ENCODE measurements at places on chromosomes 6 and 20. TPM values are rescaled to one million over a fixed set of nuclear protein-coding genes. Genes with fewer than 3 reads are reported as not detected.

DNA sequence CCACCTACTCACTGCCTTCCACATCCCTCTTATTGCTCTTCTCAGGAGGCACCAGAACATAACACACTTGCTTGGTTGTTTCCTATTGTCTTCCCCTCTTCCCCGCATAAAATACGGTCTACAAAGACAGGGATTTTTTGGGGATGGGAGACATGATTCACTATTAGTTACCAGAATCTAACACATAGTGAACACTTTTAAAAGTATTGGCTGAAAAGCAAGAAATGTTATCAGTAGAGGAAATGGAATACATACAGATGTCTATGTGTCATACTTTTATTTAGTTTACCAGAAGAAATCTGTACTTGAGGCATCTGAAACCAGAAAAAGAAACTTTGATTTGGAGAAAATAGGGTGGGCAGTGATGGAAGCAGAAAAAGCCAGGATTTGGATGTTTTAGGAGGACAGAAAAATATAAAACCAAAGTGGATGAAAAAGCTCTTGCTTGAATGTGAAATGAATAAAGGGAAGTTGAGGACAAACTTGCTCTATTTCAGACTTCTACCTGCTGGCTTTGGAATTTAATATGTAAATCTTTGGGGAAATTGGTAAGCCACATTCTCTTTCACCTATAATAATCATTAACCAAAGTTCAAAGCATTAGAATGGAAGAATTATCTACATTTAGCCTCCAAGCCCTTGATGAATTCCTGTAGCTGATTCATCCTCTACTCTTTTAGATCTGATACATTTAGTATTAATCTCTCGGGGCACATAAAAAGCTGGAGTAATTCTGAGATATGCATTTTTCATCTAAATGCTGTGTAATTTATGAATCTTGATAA is 82.6 kb downstream of the DOK5 start:
- H3K4me1 ChIP-seq: no peaks in the 10 kb centered on the region
- DNase-seq: no peak
- no peaks in the 10 kb centered on the region for H3K27me3 ChIP-seq

DNA sequence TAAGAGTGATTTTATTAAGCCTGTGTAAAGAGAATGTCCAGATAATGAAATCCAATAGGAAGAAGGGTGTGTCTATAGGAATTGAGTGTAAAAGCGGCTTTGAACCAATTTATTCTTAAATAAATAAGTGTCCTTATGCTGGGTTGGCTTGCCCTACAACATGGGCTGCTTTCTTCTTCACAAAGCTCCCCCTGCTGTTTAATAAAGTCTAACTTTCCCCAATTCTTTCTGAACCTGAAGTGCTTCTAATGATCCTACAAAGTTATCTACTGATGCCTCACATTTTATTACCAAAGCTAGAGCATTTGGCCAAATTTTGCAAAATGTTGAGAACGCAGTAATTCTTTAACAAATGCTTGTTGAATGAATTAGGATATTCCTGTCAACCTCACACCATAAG is 36.3 kb upstream of the SIRT5 start:
- no peak for DNase-seq
- H3K27me3 ChIP-seq: no peaks in the 10 kb centered on the region
- no peak overlapping the region for H3K27ac ChIP-seq

Gene KIF25
- total RNA-seq: 1.2 TPM

- H3K27ac ChIP-seq: no peak overlapping the region
- no peaks in the 10 kb centered on the region for H3K27me3 ChIP-seq
- H3K36me3 ChIP-seq: no peaks in the 10 kb centered on the region
- no peak overlapping the region for H3K4me3 ChIP-seq
- DNase-seq: no peak
Observed at GRCh38 chr20:13422637-13423036, 201.6 kb downstream of the ISM1 start.

Gene C6orf163
- total RNA-seq: 2.8 TPM

Gene TCEA2
- total RNA-seq: 83.4 TPM

GRCh38 chr6:105319331-105319730 is 83.6 kb downstream of the PREP start:
- H3K4me3 ChIP-seq: no peak overlapping the region
- DNase-seq: no peak
- H3K4me1 ChIP-seq: no peaks in the 10 kb centered on the region

DNA sequence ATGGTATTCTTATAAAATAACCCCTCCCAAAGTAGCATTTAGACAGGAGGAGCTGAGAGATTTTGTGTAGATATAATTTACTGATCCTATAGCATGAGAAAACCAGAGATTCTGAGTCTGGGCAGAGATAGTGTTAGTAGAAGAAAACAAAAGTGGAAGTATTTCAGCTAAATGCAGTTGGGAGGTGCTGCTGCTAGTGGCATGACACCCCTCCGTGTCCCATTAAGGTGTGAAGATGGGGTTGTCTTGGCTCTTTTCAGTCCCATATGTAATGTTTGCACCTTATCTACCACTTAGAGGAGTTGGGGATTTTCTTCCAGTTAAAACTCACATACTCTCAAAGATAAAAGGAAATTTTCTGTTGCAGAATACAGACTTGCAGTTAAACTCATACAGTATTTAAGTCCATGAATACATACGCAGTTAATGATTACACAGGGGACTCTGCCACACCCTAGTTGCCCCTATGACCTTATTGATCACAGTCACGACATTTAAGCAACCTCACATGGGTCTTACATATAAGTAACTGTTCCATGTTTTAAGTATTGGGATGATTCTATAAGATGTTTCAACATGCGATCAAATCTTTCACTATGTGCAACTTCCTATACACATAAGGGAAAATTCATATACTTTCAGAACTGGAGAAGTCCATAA is 11.5 kb downstream of the TAAR2 start:
- DNase-seq: no peak
- H3K36me3 ChIP-seq: no peaks in the 10 kb centered on the region
- no peaks in the 10 kb centered on the region for H3K27me3 ChIP-seq
- H3K27ac ChIP-seq: no peak overlapping the region
- H3K4me3 ChIP-seq: no peak overlapping the region

DNA sequence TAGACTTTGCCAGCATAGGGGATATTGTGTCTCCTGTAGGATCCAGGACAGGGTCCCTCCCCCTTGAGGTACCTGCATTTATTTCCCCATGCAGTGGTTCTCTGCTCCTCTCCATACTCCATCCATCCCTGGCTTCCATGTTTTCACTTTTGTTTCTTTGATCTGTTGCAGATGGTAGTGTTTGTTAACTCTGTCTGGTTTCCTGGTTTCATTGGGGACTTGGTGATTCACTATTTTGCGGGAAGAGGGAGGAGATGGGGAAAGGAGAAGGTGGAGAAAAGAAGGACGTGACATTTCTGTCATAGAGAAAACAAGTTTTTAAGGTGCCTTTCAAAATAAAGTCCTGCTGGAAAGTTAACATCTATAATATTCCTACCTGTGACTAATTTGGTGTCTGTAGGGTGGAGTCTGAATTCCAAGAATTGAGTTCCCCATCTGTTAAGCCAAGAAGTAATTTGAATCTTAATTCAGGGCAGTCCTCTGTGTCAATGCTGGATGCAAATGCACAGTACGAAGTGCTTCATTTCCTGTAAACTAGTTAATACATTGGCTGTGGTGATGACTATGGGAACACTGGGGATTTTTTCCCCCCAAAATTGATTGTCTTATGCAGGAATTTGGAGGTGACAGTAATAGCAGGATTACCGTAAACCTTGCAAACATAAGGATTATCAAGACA is 6.9 kb upstream of the RNF144B start:
- H3K36me3 ChIP-seq: no peaks in the 10 kb centered on the region
- H3K27ac ChIP-seq: no peak overlapping the region
- DNase-seq: no peak
- H3K4me1 ChIP-seq: no peaks in the 10 kb centered on the region
- H3K4me3 ChIP-seq: no peak overlapping the region
- no peaks in the 10 kb centered on the region for H3K27me3 ChIP-seq

Gene TMC2
- total RNA-seq: 0.15 TPM

DNA sequence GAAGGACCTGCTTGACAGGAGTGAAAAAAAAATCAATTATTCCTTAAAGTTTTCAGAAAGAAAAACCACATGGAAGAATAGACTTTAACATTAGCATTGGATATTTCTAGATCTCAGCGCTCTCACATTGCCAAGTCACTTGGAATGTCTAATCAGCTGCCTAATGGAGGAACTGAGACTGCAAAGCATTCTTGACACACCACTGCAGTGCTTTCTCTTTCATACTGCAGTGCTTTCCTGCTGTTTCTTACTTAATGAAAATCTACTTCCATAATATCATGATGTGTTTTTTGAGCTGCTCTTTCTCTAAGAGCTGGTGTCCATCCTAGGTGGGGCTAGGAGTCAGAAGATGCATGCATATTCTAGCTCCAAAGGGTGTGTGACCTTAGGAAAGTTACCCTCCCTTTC is 20.4 kb upstream of the MCM3 start:
- H3K27ac ChIP-seq: no peak overlapping the region
- peaks cover 3% of the 10 kb centered on the region for H3K4me1 ChIP-seq
- H3K4me3 ChIP-seq: no peak overlapping the region
- H3K36me3 ChIP-seq: no peaks in the 10 kb centered on the region

GRCh38 chr6:72631480-72631879 is 9.6 kb downstream of the KCNQ5 start:
- DNase-seq: no peak
- H3K4me1 ChIP-seq: no peaks in the 10 kb centered on the region
- H3K27me3 ChIP-seq: no peaks in the 10 kb centered on the region
- H3K4me3 ChIP-seq: no peak overlapping the region
- H3K36me3 ChIP-seq: no peaks in the 10 kb centered on the region

- H3K4me1 ChIP-seq: no peaks in the 10 kb centered on the region
- no peaks in the 10 kb centered on the region for H3K27me3 ChIP-seq
- H3K36me3 ChIP-seq: no peaks in the 10 kb centered on the region
- no peak overlapping the region for H3K4me3 ChIP-seq
Observed at GRCh38 chr6:68758559-68758958, 123.5 kb downstream of the ADGRB3 start.

GRCh38 chr6:101770116-101770515 is 376.6 kb downstream of the GRIK2 start:
- no peaks in the 10 kb centered on the region for H3K4me1 ChIP-seq
- no peaks in the 10 kb centered on the region for H3K36me3 ChIP-seq
- H3K27ac ChIP-seq: no peak overlapping the region
- DNase-seq: no peak

Gene C2
- total RNA-seq: 3.5 TPM

DNA sequence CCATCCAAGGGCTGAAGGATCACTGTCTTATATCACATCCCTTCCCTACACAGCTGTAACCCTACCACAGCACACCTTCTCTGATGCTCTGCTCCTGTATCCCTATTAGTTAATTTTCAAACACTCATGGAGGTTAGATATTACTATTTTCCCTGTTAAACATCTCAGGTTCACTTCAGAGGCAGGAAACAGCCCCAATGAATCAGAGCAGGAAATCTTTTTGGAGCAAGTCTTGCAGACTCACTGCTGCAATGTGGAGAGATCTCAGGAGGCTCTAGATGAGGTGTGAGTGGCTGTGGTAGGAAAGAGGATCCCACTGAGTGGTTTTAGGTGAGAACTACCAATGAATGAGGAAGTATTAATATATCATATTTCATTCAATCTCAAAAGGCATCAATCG is 19.7 kb upstream of the HTR1B start:
- H3K27me3 ChIP-seq: no peaks in the 10 kb centered on the region
- no peak overlapping the region for H3K27ac ChIP-seq
- no peak overlapping the region for H3K4me3 ChIP-seq
- no peaks in the 10 kb centered on the region for H3K4me1 ChIP-seq

DNA sequence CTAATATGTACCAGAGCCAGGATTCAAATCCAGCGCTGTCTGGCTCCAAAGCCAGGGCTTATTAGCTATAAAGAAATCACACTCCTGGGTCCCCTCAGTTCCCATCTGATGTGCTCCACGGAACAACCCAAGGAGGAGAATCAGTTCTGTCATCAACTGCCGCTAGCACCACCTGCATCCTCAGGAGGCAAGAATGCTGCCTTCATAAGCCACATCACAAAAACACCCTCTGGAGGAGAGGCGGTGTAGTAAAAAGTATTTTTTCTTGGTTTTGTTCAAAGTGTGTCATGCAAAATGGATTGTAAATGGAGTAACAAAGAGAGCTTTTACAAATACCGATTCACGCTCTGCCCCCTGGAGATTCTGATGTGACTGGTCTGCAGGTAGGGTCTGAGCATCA is 57.1 kb downstream of the TNFRSF21 start:
- H3K4me3 ChIP-seq: no peak overlapping the region
- H3K27me3 ChIP-seq: no peaks in the 10 kb centered on the region
- no peak for DNase-seq

DNA sequence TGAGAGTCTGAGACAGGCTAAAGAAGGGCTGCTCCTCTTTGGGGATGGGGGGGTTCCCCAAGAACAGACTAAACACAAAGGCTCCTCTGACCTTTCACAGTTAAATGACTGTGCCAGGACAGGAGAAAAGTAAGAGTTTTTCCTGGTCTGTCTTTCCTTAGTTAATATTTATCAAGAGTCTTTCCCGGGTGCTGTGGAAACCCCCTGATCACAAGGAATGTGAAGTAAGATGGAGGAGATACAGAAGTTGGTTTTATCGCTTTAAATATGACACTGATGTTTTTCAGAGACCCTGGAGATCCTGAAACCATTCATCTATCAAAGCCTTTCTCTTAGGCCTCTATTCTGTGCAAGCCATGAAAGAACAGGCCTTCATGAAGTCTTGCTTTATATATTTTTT is 105.8 kb downstream of the RNF144B start:
- H3K36me3 ChIP-seq: no peaks in the 10 kb centered on the region
- no peak for DNase-seq
- H3K27ac ChIP-seq: no peak overlapping the region
- no peak overlapping the region for H3K4me3 ChIP-seq
- H3K27me3 ChIP-seq: no peaks in the 10 kb centered on the region

DNA sequence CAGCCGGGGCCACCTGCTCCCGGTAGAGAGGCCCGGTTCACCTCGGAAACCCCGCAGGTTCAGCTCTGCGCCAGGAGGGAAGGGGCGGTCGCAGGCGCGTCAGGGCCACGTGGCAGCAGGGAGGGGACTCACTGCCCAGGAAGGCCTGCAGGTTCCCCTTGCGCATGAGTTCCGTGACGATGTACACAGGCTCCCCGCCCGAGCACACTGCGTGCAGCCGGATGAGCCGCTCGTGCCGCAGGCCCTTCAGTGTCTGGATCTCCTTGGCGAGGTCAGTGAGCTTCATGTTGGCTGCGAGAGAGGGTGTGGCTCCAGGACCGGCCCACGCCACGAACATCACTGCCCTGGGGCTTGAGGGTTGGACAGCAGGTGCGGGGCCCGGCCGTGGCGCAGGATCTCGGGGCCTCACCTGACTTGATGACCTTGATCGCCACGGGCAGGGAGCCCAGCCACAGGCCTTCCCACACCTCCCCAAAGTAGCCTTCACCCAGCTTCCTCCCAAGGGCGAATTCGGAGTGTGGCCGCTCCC is 4.9 kb upstream of the PTK6 start:
- H3K27ac ChIP-seq: no peak overlapping the region
- H3K4me3 ChIP-seq: no peak overlapping the region
- H3K4me1 ChIP-seq: peaks cover 2% of the 10 kb centered on the region
- H3K27me3 ChIP-seq: no peaks in the 10 kb centered on the region
- no peak for DNase-seq

Gene BTNL2
- not detected for total RNA-seq

GRCh38 chr6:43644940-43645612 is at the start of gene RSPH9:
Gene RSPH9, plus strand, starts transcription at chr6:43645036. Its CDS starts 63 bp downstream, at chr6:43645099.
- H3K4me3 ChIP-seq: peak within 1 kb of the TSS; percentile 42
- no peaks in the 10 kb centered on the region for H3K27me3 ChIP-seq
- H3K4me1 ChIP-seq: peaks cover 3% of the 10 kb centered on the region
- DNase-seq: peak; percentile 64
- H3K36me3 ChIP-seq: no peaks in the 10 kb centered on the region
